ENCODE measurements at places on chromosomes 3 and 15.

GRCh38 chr3:150114873-150115540, 144.3 kb upstream of the PFN2 start:
- no peak for DNase-seq

GRCh38 chr3:19074257-19074900, 73.9 kb upstream of the KCNH8 start:
- DNase-seq, result no peak

DNA sequence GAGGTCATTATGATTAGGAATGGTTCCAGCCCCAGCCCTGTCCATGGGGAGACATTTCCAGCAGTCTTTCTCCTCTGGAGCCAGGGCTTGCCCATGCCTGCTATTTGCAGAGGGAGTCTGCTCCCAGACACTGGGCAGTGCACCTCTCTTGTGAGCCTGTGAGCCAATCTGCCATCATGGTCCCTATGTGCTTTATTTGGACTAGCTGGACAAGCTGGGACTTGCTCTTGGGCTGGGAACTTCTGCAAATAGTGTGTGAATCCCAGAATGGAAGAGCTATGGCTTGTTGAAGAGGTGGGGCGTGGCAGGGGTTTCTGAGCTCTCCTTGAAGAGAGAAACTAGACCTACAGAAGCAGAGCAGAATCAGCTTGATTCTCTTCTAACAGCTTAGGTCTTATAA, 53.7 kb upstream of the KY start:
- no peak for DNase-seq

GRCh38 chr3:95883801-95884200, 930.6 kb upstream of the EPHA6 start:
- no peak for DNase-seq

DNA sequence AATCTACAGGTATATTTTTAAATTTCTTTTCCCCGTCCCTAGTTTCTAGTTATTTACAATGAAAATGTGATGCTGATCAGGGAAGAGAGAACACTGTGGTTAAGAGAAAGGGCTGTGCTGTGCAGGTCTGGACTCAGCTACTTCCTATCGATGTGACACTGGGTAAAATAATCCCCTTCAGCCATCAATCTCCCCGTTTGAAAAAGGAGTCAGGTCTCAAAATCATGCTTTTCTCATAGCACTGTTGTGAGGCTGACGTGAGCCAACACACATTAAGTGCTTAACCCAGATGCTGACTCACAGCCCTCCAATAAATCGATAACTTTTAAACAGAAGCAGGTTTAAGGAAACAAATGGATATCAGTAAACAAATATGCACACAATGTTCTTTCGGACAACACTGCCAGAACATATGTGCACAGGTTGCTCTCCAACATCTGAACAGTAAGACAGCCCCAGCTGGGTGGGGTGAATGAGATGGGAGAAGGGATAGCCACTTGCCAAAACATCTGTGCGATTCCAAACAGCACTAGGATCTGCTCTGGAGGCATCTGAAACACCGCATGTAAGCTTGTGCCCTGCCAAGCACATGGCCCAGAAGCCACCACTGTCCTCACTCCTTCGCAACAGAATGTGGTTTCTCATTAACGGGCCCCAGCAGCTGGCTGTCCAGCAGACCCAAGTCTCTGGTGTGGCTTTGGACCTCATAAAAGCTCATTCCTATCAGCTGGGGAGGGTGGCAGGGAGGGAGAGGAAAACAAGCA, 143.2 kb upstream of the PRICKLE2 start:
- DNase-seq, result no peak

- no peak for DNase-seq
Measured at GRCh38 chr15:89836267-89837133, 21.8 kb upstream of the ANPEP start.

DNA sequence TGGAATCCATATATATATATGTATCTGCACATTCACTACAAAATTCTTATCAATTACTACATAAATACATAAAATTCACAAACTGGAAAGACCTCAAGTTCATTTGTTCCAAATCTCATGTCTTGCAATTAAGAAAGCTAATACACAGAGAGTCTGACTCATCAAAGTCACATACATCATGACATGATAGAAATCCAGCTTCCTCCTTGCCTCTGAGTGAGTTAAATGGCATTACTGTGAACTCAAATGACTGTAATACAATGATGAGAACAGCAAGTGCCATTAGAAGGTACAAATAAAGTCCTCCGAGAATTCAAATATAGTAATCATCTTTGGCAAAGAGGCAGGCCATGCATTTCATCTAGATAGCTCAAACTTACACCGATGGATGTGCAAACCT, 55.1 kb upstream of the AGTR1 start:
- no peak for DNase-seq

- DNase-seq, result no peak
Measured at GRCh38 chr15:29259233-29259632, 10.4 kb downstream of the NSMCE3 start.

GRCh38 chr3:160390565-160391138, 8.4 kb downstream of the IFT80 start:
- DNase-seq, result no peak

DNA sequence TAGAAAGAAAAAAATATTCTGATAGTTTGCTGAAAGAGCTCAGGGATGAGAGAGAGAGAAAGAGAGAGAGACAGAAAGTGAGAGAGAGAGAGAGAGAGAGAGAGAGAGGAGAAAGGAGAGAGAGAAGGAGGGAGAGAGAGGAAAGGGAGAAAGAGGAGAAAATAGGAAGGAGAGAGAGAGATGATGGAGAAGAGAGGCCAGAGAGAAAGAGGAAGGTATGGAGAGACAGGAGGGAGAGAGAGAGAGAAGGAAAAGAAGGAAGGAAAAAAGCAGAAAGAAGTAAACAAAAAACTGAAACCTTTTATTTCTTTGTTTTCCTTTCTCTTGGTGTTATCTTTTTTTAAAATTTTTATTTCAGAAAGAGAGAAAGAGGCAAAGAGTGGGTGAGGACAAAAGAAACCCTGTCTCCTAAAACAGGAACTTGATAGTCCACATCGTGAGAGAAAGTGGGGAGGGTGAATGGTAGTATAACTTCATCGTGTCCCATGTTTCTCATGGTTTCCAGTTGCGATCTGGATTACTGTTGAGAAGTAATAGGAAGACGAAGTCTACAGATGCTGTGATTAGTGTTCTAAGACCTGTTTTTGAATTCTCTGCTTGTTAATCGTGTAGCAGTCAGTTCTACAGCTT, 279.7 kb downstream of the LPP start:
- DNase-seq, result no peak

GRCh38 chr3:151787626-151788025, 26.3 kb upstream of the AADAC start:
- DNase-seq, result no peak

- DNase-seq, result no peak
Measured at GRCh38 chr3:12884186-12884680, 42.9 kb upstream of the RPL32 start.

DNA sequence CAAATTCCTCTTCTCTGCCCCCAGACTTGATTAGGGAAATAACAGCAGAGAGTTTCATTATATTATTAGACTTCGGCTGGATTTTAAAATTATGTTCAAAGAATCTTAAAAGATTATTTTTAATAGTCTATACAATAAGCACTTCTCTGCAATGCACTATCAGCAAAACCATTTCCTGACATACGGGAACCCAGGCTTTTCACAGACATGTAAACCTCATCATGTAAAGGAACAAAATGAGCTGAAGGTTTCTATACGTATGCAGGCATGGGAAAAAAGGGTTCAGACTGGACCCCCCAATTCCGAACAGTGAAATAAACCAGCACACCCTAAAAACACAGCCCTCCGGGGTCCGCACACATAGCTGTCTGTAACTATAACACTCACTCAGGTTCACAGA, 77.5 kb upstream of the LMOD3 start:
- no peak for DNase-seq

- no peak for DNase-seq
Measured at GRCh38 chr15:79434361-79434760, 2.2 kb downstream of the MINAR1 start.

DNA sequence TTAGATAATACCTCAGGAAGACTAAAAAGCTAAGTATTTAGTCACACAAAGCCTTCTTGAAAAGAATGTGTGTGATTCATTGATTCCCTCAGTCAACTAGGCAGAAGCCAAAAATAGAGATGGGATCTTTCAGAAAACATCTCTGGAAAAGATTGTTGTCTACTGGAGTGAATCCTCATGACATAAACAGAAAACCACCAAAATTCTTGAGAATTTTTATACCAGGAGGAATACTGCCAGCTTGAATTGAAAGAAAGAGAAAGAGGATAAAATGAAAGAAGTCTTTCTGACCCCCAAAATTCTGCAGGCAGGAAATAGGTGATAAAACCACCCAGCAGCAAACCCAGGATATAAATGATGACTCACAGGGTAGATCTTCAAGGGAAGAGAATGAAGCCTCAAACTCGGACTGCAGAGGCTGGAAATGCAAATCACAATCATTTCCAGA, 363.1 kb upstream of the PLSCR5 start:
- DNase-seq, result no peak

GRCh38 chr15:87348746-87349145, 907.8 kb downstream of the NTRK3 start:
- no peak for DNase-seq

- DNase-seq, result no peak
Measured at GRCh38 chr3:80094589-80094988, 326.8 kb upstream of the ROBO1 start.

DNA sequence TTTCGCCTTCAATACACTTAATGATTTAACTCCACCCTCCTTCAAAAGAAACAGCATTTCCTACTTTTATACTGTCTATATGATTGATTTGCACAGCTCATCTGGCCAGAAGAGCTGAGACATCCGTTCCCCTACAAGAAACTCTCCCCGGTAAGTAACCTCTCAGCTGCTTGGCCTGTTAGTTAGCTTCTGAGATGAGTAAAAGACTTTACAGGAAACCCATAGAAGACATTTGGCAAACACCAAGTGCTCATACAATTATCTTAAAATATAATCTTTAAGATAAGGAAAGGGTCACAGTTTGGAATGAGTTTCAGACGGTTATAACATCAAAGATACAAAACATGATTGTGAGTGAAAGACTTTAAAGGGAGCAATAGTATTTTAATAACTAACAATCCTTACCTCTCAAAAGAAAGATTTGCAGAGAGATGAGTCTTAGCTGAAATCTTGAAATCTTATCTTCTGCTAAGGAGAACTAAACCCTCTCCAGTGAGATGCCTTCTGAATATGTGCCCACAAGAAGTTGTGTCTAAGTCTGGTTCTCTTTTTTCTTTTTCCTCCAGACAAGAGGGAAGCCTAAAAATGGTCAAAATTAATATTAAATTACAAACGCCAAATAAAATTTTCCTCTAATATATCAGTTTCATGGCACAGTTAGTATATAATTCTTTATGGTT, at the start of gene CCR5:
TSS of gene CCR5 (plus strand) at position 108 of the 680 bp plus-strand sequence. CDS start 1,957 bp downstream, outside the sequence.
- DNase-seq, result no peak

- peak; percentile 64 for DNase-seq
Measured at GRCh38 chr3:58414538-58415197, 19.0 kb downstream of the PDHB start.

- no peak for DNase-seq
Measured at GRCh38 chr3:63349583-63350573, 71.8 kb downstream of the SYNPR start.

DNA sequence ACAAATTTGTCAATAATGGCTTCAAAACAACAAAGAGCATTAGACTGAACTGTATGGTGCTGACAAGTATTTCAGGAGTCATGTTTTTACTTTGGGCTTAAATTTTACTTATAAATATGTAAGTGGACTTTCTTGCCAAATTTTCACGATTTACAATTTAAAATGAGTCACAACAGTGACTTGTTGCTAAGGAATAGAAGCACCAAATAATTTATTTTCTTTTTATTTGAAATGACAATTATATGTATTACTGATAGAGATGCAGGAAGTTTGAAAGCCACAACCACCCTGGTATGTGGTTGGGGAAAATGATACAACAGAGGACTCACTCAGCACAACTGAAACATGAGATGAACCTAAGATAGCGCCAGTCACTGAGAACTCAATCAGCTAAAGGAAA, 90.3 kb downstream of the FMN1 start:
- DNase-seq, result no peak

GRCh38 chr3:114660124-114660523, 366.3 kb downstream of the TIGIT start:
- no peak for DNase-seq

DNA sequence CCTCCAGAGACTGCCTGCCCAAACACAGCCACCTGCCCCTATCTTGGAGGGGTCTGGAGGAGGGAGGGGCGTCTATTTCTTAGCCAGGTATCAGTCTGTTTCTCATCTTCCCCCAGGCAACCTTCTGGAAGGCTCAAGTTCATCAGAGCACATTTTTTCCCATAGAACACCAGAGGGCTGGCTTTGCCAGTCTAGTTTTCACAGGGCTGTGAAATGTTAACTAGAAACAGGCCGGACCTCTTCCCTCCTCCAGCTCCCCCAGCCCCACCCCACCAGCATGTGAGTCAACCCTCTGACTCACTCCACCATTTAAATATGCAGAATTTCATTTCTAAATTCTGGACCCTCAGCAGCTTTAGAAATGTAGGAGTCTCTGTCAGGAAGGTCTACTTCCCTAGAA, 66.9 kb downstream of the SLCO2A1 start:
- DNase-seq, result no peak

DNA sequence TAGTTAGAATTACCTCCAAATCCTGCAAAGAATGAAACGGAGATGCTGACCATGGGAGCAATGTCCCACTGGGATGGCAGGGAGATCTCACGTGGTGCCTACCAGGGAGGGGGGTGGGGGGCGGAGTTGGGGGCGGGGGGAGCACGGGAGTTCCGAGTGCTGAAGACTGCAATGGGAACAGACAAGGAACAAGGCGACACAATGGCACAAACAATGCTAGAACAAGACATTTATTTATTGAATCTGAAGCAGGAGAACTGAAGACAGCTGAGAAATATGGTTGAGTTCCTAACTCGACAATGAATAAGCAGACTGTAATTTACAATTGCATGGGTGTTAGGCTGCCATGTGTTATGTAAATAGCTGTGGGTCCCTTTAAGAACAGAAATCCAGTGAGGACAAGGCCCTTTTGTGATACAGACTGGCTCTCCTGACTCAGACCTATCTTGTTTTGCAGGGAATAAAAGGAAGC, 91.2 kb downstream of the AQP9 start:
- no peak for DNase-seq

DNA sequence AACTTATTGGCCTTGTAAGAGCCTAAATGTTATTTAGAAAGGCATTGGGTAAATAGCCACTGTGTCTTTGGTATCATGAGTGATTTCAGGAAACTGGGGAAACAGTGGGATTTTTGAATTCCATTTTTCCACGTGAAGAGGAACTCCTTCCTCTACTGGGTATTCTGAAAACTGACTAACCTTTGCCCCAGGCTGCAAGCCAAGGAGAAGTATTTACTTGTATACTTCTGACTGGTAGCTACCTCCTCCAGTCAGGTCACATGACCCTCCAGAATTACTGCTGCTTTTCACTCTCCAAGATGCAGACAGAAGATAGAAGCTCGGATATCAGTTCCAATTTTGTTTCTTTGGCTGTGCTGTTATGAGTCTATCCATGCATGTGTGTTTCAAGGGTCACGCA, 50.9 kb upstream of the MAP3K13 start:
- no peak for DNase-seq

GRCh38 chr3:48928679-48929078, 10.0 kb downstream of the ARIH2 start:
- DNase-seq, result no peak
